Cardiac muscle cell (in vitro differentiated cells and primary cell): ENCODE measurements at places on chromosomes 5 and 9. TPM values are rescaled to one million over a fixed set of nuclear protein-coding genes. Genes with fewer than 3 reads are reported as not detected.

The C9orf153 gene
- polyA plus RNA-seq: 0.97 TPM in 1 of 2 replicates, not detected in the other

DNA sequence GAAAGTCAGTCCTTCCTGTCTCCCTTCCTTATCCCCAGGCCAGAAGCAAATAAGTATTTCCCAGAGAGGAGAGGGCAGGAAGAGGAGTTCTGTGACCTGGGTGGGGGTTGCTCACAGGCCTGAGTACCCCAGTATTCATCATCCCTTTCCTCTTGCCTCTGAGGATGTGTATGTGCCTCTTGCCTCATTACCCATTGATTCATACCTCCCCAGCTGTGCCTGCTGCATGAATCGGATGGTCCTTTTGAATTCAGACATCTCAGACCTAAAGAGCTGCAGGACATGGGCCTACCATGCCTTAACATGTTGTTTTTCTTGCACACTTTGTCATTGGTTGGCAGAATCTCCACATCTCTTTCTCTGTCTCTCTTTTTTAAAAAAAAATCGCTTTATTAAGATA lies 112.8 kb upstream of the SHB start:
- no peak for DNase-seq

- DNase-seq: no peak
Observed at GRCh38 chr9:113711251-113711650, 164.9 kb upstream of the ZNF618 start.

The NTRK2 gene
- 0.74 and 1.3 TPM in 2 replicates for polyA plus RNA-seq

DNA sequence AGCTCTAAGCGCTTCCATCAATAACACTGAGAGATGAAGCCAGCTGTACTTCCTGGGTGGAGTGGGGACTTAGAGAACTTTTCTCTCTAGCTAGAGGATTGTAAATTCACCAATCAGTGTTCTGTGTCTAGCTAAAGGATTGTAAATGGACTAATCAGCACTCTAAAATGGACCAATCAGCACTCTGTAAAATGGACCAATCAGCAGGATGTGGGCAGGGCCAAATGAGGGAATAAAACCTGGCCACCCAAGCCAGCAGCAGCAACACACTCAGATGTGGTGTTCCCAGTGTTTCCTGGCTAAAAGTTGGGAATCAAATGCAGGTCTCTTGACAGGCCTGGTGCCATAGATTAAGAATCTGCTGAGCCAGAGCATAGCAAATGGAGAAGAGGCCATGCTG lies 60.5 kb downstream of the ALDH7A1 start:
- DNase-seq: no peak

The PCA3 gene
- 0.39 TPM in 1 of 2 replicates, not detected in the other for polyA plus RNA-seq

The CD14 gene
- 0.10 TPM in 1 of 2 replicates, not detected in the other for polyA plus RNA-seq

GRCh38 chr5:90528601-90529193 lies 687 bp downstream of the LYSMD3 start:
- peak; percentile 39 for DNase-seq

DNA sequence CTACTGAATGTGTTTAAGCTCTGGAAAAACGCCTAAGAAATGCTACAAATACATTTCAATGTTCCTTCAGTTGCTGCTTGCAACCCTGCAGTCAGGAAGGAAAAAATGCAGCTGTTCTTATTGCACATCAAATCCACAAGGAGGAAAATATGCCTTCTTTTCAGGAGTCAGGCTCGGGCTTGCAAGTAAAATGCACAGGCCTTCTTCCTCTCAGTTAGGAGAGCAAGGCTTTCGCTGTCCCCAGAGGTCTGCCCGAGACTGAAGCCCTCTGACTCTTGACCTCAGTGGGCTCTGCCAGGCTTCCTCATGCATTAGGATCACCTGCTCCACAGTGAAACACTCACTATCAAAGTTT lies 899 bp upstream of the SHC3 start:
- DNase-seq: peak; percentile 72

The DOCK2 gene
- polyA plus RNA-seq: 1.4 and 6.5 TPM in 2 replicates

GRCh38 chr5:59126016-59126707 lies 543.3 kb downstream of the RAB3C start:
- DNase-seq: no peak

The CCL19 gene
- polyA plus RNA-seq: not detected in 2 replicates

The RMI1 gene
- 8.4 TPM in 2 replicates for polyA plus RNA-seq

The LPAR1 gene
- 0.49 and 1.9 TPM in 2 replicates for polyA plus RNA-seq

The LHX6 gene
- polyA plus RNA-seq: not detected in 2 replicates

GRCh38 chr9:78552802-78553201 lies 255.9 kb downstream of the PSAT1 start:
- no peak for DNase-seq

DNA sequence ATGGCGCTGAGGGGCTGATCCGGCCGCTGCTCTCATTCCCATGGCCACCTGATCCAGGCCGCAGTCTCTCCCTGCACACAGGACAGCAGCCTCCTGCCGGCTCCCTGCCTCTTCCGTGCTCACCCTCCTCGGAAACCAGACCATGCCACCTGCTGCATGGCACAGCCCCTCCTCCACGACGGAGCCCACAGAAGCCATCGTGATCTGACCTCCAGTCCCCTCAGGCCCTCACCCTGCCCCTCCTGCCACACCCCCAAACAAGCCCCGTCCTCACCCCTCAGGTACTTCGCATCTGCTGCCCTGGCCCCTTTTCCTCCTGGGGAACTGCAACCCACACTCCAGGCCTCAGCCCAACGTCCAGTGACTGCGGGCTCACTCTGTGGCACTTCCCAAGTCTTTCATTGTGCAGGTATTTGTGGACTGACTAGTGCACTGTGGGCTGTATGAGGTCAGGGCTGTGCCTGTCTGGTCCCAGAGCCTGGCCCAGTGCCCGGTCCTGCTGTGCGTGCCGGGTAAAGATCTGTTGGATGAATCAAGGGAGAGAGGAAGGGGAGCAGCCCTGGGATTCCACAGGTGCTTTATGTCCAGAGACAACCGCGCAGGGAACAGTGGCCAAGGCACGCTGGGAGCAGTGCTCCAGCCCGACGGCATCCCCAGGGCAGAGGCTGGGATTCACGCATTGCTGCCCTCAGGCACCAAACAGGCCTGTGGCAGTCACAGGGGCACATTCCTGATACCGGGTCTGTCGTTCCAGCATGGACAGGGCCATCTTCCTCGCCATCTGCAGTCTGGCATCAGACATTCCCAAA lies 86.1 kb downstream of the ADAMTS2 start:
- DNase-seq: no peak

GRCh38 chr5:44809956-44810420 lies 1.2 kb downstream of the MRPS30 start:
- DNase-seq: no peak

DNA sequence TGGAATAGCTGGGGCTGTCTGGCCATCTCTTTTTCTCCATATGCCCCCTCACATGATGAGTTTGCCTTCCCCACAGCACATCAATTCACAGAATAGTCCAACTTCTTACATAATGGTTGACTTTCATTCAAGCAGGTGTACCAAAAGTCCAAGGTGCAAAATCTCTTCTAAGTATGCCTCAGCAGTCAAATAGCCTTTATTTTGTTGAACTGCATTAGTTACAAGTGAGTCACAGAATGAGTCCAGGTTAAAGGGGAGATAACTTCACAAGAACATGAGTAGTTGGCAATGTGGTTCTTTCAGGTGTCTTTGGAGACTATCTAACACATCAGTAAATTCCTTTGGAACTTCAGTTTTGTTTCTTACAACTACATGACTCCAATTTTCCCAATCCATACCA lies 672.5 kb downstream of the PRELID2 start:
- DNase-seq: no peak

- no peak for DNase-seq
Observed at GRCh38 chr9:121283080-121283398, 15.1 kb downstream of the GSN start.

DNA sequence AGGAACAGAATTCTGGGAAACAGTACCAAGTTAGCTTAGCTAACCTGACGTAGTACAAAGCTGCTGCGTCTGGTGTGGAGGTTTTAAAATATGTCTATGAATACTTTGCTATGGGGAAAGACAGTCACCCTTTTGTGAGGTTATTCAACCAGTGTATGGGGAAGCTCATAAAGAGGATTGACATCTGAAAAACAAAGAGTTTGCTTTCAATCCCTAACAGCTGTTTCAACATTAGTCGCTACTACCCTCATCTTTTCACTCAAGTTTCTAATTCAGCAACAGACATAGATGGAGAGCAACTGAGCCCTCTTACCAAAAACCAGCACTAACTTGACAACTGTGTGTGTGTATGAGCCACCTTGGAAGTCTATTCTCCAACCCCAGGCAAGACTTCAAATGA lies 7.8 kb upstream of the MSANTD3 start:
- no peak for DNase-seq

DNA sequence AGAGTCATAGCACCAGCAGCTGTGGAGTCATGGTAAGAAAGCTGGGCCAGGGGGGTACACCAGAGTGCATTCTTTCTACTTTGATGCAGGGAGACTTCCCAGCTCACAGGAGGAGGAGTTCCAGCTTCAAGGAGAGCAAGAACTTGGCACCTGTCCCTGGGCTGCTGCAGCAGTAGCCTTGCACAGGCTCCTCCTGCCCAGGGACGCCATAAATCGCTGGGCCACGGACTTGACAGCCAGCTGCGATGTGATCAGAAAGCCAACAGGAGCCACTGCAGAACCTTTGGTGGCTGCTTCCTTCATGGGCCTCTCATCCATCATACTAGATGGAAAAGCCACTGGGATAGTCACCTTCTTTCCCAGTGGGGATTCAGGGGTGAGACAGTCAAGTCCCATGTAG lies 234.7 kb downstream of the NMUR2 start:
- no peak for DNase-seq

The OR1J2 gene
- not detected in 2 replicates for polyA plus RNA-seq

- no peak for DNase-seq
Observed at GRCh38 chr9:92976431-92976830, 29.1 kb downstream of the FGD3 start.

The SRP19 gene
- 105 and 130 TPM in 2 replicates for polyA plus RNA-seq

The MLANA gene
- polyA plus RNA-seq: 0.94 TPM in 1 of 2 replicates, not detected in the other

GRCh38 chr9:123016631-123017030 lies 16.8 kb upstream of the GPR21 start:
- no peak for DNase-seq

The AK8 gene
- 0.70 and 1.9 TPM in 2 replicates for polyA plus RNA-seq

GRCh38 chr9:109315480-109316206 lies 5.2 kb downstream of the EPB41L4B start:
- no peak for DNase-seq

DNA sequence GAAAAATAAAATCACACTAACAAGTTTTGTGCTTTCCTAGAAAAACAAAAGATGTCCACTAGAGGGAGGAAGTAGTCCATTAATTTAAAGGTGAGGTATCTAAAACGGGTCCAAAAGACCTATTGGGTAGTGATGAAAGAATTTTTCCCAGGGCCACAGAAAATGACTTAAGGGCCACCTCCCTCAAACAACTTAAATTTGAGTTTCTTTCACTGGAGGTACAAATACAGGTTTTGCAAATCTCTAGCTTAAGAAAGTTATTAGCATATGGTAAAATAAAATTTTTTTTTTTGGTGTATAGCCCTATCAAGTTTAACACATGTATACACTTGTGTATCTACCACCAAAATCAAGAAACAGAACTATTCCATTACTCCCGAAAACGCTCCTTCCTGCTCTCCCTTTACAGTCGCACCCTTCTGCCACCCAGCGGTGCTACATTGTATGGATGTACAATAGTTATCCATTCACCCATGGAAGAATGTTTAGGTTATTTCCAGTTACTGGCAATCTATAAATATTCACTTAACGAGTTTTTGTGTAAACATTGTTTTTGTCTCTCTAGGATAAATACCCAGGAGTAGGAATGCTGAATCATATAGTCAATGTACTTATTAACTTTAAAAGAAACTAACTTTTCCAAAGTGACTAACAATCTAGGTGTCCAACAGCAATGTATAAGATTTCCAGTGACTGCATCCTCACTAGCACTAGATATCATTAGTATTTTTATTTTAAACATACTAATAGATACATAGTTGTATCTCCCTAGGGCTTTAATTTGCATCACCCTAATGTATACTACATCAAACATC lies 21.9 kb downstream of the DEPDC1B start:
- DNase-seq: peak; percentile 74

DNA sequence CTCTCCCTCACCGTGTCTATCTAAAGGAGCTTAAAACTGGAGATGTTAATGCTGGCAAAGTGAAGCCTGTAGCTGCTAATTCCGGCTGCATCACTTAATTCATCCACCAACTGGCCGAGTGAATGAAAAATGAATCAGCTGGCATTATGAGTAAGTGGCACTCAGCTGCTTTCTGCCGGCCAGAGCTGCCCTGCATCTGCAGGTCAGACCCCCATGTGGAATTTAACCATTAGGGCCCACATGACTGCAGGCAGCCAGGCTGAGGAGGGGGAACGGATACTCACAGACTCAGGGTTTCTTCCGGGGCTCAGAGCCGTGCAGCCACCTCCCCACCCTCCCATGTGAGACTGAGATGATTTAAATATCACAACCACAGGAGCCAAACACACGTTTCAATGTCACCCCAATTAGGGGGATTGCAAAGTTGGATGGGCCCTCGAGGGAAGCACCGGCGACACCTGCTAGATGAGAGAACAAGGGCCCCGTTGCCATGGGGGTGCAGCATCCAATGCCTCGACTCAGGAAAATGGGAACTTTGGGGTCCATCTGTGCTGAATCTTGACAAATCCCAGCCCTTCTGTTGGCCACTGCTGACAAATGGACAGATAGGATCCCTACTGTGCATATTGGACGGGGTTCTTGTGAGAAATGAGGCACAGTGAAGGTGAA lies 115.6 kb upstream of the ALDH1B1 start:
- DNase-seq: no peak

The ADGRD2 gene
- 1.7 TPM in 1 of 2 replicates, not detected in the other for polyA plus RNA-seq

- no peak for DNase-seq
Observed at GRCh38 chr5:94174748-94175411, 433.5 kb upstream of the POU5F2 start.

GRCh38 chr9:68749579-68750159 lies 44.6 kb downstream of the PIP5K1B start:
- no peak for DNase-seq

DNA sequence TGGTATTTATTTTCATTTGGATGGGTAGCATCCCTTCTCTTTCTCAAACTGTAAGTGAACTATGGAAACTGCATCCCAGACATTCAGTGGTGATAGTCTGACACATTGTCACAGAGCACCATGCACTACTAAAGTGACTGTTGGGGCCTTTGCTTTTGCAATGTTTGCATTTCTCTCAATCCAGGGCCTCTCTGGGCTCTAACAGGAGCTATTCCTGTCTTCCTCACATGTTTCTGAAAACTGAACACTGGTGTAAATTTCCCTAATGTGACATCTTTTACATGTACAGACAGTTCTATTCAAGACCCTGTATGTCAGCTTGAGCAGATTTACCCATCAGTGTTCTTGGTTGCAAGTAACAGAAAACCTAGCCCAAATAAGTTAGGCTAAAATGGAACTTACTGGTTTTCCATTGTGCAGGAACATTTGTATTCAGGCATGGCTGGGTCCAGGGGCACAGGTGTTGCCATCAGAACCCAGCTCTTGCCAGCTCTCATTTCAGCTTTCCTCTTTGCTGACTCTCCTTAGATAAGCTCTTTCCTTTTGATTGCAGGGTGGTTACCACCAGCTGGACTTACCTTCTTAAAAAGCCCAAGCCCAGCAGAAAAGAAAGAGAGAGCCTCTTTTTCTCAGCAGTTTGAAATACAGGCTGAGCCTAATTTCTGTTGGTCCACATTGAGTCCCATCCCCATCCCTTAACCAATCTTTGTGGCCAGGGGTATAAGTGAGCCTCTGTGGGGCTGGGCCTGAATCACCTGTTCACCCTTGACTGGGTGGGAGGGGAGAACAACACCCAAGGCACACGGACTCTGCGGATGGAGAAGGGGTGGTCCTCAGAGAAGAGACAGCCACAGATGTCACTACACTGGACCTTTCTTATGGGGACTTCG lies 234.3 kb downstream of the NR3C1 start:
- DNase-seq: no peak

- DNase-seq: no peak
Observed at GRCh38 chr5:109911731-109912130, 222.0 kb downstream of the MAN2A1 start.

GRCh38 chr5:40871177-40871576 lies 30.0 kb downstream of the CARD6 start:
- DNase-seq: no peak

- no peak for DNase-seq
Observed at GRCh38 chr5:91378752-91379211, 4.3 kb downstream of the ARRDC3 start.
